ENCODE measurements at places on chromosomes 5 and 9. TPM values are rescaled to one million over a fixed set of nuclear protein-coding genes. Genes with fewer than 3 reads are reported as not detected.

DNA sequence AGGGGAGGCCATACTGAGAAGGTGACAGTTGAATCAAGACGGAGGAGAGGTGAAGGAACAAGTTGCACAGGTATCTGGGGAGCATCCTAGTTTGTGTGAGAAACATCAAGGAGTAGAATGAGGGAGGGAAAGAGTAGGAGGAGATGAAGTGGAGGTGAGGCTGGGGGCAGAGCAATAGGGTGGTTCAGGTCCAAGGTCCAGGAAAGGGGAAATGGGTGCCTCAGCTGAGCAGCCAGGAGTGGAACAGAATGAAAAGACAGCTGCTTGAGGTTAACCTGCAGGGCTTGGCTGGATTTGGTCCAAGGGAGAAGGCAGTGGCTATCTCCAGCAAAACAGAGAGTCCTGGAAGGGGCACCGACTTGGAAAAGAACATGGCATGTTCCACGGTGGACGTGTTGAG, 5.3 kb downstream of the SLC1A1 start:
- no peak for DNase-seq

The ADAMTSL2 gene
- total RNA-seq, result 4.9 TPM

The LEAP2 gene
- total RNA-seq, result 1.1 TPM

The KLF9 gene
- 74.1 TPM for total RNA-seq
